Stimulated activated CD8-positive, alpha-beta memory T cell treated with anti-CD3 and anti-CD28 coated beads, Interleukin-15, amount 100 ng/mL, for 1 hour (primary cell): ENCODE measurements at places on chromosomes 11 and 22.
A peak's percentile ranks its signal among the peaks of the same experiment; 100 is the strongest.

GRCh38 chr11:85407648-85408047 lies 219.5 kb downstream of the DLG2 start:
- DNase-seq: no peak

GRCh38 chr11:112725636-112726035 lies 235.6 kb upstream of the NCAM1 start:
- DNase-seq: no peak

DNA sequence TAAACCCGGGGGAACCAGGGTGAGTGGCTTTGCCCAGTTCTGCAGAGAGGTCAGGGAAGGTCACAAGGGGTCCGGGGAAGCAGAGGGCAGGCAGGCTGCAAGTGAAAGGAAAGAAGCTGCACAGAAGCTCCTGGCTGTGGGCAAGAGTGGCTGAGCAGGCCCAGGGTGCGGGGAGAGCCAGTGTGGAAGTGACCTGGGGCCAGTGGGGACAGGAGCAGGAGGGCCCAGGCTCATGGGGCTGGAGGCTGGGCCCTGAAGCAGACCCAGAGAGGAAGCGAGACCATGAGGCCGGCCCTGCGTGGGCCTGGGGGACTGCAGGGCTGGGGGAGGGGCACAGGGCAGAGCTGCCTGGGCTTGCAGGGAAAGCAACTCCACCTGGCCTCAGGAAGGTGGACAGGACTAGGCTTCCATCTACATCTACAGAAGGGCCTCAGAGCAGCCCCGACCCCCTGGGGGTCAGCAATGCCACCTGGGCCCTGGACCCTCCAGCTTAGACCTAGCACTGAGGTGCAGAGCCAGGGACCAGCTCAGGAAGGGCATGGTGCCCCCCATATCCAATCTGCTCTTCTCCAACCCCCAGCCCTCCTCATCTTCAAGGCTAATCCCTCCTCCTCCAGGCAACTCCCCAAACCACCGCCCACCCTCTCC lies 11.6 kb downstream of the IGF2 start:
- DNase-seq: no peak

- DNase-seq: no peak
These were observed 263.3 kb downstream of the ETS1 start for GRCh38 chr11:128324051-128324481.

- no peak for DNase-seq
These were observed 11.3 kb upstream of the GSTP1 start for GRCh38 chr11:67572305-67572704.

GRCh38 chr22:29093501-29094300 lies 20.9 kb downstream of the KREMEN1 start:
- no peak for DNase-seq

DNA sequence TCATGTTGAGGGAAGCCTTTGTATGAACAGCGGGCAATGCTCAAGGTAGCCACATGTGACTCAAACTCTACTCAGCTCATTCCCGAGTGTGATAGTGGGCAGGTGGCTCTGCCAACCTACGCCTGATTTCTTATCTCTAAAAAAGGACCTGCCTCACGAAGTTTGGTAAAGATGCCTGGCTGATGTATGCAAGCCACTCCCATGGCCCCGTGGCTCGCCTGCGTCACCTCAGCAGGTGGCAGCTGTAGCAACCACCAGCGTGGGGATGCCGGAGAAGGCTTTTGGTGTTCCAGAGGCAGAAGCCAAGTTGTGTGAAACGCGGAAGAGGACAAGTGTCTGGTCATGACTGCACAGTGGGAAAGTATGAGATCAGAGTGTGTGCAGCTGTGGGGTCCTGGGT lies 5.4 kb downstream of the FADS2 start:
- no peak for DNase-seq

DNA sequence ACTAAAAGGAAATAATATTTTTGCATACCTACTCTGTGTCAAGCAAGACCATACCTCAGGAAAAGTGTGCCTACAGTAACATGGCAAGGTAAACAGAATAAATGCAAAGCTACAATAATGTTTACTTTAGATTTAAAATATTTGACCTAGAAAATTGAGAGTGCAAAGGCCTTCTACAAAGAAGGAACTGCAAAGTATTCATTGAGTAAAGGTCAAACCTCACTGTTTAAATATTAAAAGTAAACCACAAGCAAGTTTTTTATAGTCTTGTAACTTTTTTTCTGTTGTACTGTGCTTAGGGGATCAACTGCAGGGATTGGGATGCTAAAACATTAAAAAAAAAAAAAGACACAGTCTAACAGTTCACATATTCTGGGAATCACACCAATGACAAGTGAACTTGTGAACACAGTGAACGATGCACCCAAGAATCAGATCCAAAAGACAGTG lies 48.8 kb downstream of the CWF19L2 start:
- no peak for DNase-seq

GRCh38 chr11:117269856-117270255 lies 21.3 kb upstream of the BACE1-AS start:
- DNase-seq: no peak

DNA sequence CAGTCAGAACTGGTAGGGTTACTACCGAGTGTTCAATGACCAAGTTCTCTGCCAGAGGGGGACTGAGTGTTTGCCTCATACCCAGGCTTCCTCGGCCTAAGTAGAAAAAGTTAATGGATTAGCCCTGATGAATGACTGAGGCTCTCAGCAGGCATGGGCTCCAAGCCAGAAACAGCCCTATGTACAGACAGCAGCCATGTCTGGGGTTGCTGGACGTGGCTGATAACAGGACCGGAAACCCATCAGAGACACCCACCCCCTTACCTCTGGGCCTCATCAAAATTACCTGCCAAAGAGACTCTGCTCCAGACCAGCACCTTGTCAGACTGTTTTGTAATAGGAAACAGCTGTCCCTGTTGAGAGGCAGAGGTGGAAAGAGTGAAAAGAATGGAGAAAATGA lies 351.4 kb downstream of the ETS1 start:
- DNase-seq: no peak

DNA sequence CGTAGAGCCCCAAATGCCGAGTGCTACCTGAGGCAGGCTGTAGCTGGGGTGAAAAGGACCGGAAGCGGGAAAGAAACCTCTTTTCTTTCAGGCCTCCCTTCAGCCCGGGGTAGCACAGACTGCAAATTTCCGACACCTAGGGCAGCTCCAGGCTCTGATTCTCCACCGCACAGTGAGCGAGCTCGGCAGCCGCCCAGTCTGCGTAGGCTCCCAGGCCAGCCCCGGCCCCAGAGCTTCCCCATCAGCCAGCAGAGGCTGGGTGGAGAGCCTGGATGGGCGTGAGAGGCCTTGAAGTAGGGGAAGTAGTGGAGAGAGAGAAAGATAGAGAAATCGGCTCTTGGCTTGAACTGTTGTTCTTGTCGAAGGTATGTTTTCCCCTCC lies 9.3 kb upstream of the PAX6 start:
- DNase-seq: no peak

DNA sequence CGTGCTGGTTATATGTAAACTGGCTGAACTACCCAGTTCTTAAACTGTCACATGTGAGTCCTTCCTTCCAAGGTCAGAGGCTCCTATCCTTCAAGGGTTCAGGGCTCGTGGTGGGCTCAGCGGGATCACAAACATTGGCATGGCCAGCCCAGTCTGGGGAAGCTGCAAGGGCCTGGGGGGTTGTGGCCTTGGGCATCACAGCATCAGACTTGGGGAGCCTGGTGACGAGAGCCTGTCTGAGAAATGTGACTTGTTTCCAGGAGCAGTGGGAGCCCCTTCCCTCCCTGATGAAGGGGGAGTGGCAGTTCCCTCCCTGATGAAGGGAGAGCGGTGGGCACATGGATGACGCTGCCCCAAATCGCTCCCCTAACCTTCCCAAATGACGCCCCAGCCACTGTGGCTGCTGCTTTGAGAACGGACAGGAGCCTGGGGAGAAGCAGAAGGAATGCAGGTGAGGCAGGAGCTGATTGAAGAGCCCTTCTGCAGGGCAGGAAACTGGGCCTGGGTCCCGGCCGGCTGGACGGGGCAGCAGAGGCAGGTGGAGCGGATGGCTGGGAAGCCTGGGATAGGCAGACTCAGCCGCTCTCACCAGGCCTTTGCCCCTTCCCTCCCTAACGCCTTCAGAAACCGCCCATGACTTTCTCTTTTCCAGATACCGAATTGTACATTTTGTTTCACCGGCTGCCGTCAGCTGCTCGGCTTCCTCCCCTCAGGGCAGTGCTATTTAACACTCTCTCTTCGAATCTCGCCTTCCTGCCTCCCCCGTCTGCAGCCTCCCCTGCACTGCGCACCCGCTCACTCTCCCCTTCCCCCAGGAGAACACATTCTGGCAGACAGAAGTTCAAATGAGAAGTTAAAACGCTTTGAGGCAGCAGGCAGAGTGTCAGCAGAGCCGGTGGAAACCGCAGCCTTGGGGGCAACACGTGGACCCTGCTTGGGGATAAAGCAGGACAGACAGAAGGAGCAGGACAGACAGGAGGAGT lies 1486.7 kb downstream of the BRD1 start:
- no peak for DNase-seq

GRCh38 chr11:78417888-78418583 lies 416 bp upstream of the GAB2 start:
- DNase-seq: peak; percentile 39

DNA sequence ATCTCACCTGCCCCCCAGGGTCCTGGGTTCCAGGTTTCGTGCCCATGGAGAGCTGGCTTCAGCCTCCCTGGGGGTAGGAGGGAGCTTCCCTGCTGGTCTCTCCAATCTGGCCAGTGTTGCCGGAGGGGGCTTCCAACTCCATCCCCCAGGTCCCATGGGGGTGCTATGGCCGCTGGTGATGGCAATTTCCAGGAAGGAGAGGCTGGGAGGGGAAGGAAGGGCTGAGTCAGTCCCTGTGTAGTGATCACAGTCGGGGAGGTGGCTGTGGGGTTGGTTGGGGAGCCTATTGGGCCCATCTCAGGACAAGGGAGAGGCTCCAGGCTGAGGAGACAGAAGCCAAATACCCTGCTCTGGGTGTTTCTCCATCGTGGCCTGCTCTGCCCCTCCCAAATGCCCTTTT lies 5.7 kb upstream of the CDC42EP2 start:
- no peak for DNase-seq

- DNase-seq: no peak
These were observed 595.0 kb downstream of the TBC1D22A start for GRCh38 chr22:47357493-47357892.

GRCh38 chr11:65437436-65438227 lies 15.0 kb downstream of the NEAT1 start:
- no peak for DNase-seq

DNA sequence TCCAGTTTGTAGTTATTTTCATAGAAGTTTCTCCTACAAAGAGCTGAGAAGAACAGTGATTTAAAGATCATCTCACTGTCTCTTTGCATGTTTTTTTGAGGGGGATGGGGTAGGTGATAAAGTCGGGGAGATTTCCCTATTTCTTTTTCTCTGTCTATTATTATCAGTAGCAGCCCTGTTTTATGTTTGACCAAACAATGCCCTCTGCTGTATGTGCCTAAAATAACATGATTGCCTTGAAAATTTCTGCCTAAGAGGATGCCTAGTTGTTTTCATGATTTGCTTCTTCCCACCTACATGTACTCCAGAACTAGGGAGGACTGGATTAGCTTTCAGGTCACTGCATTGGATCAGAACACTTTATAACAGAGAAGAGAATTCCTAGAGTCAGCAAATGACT lies 1330.2 kb downstream of the LRRC4C start:
- DNase-seq: no peak

GRCh38 chr22:46594947-46595298 lies 25.3 kb upstream of the GRAMD4 start:
- DNase-seq: no peak

DNA sequence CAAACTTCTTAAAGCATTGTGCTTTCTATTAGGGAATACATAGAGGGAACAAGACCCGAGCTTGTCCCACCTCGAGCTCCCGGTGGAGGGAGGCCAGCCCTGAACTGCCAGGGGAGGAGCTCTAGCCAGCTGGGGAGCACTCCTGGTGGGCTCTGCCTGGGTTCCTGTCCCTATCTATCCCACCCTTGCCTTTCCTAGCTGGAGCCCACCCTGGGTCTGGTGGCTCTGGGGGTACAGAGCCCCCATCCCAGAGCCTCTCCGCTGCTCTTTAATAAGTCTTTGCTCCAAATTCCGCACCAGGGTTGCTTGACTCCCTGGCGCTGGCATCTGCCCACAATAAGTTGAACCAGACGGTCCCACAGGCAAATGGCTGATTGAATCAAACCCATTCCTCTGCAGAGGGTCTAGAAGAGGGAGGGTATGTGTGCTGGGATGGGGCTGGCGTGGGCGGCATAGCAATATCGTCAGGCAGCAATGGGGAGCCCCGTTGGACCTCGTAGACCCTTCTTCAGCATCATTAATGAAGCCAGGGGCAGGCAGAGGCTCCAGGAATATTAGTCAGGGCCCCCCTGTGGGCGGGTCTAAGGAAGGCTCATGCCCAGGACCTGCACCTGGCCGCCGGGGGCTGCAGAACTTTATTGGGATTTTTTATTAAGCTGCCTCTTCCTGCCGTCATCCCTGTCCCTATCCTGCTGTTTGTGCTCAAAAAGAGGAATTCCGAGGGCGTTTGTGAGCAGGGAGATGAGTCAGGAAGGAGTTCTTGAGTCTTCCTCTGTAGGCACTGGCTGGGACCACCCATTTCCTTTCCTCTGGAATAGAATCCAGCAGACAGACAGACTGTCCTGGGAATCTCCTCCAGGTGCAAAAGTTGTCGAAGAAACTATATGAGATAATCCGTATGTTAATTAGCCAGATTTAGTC lies 38.5 kb upstream of the RIC3 start:
- no peak for DNase-seq
